ENCODE measurements at places on chromosomes 4 and X.

DNA sequence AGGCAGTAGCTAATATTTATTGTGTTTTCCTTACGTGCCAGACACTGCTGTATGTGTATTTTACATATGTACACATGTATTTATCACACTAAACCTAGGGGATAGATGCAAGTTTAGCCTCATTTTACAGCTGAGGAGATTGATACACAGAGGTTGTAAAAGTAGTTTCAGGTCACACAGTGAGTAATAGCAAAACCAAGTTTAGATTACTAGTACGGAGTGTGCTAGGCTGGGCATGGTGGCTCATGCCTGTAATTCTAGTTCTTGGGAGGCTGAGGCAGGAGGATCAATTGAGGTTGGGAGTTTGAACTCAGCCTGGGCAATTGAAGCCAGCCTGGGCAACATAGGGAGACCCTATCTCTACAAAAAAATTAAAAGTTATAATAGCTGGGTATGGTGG lies 701.1 kb upstream of the ATOH1 start:
- no peak for DNase-seq

DNA sequence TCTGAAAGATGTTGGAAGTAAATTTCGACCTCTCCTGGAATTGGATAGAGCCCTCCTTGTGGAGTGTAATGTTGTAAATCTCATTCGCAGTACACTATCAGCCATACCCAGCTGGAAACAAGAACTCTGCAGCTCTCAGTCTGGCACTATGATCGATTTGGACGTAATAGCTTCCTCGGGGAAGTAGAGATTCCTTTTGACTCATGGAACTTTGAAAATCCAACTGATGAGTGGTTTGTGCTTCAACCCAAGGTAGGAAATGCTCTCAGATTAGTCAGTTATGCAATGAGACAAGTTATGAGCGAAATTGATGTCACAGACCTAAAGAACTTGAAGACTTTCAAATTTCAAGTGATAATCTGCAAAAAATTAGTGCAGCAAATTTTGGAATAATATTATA lies 103.9 kb downstream of the SYTL5 start:
- DNase-seq: no peak

DNA sequence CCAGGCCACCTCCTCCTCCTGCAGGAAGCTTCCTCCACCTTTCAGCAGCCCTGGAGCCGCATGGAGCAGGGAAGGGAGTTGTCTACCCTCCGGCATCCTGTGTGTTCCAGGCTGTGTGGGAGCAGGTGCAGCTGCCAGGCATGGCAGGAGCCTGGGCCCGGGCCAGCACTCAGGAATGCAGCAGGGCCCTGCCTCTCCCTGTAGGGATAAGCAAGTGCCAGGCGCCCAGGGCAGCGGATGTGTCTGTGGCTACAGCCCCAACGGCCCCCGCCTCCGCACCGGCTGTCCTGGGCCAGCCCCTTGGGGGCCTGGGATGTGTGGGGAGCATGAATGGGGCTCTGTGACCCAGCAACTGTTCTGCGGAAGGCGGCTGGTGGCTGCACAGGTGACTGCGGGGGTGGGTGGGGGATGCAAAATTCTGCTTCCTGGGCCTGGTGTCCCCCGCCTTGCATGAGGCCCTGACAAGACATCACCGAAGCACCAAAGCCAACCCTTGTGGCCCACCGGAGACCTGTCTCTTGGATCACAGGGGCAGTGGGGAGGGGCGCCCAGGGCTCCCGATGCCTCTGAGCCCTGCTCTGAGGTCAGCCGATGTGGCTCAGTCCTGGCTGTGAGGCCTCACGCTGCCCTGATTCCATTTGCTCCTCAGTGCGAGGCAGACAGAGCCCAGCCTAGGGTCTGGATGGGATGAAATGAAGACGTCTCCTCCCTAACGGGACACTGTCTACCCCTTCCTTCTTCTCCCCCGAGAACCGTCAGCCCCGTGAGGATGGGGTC lies 1.4 kb upstream of the DOK7 start:
- DNase-seq: no peak

- DNase-seq: no peak
These were observed 11.1 kb downstream of the RASL11B start for GRCh38 chr4:52873191-52873590.

DNA sequence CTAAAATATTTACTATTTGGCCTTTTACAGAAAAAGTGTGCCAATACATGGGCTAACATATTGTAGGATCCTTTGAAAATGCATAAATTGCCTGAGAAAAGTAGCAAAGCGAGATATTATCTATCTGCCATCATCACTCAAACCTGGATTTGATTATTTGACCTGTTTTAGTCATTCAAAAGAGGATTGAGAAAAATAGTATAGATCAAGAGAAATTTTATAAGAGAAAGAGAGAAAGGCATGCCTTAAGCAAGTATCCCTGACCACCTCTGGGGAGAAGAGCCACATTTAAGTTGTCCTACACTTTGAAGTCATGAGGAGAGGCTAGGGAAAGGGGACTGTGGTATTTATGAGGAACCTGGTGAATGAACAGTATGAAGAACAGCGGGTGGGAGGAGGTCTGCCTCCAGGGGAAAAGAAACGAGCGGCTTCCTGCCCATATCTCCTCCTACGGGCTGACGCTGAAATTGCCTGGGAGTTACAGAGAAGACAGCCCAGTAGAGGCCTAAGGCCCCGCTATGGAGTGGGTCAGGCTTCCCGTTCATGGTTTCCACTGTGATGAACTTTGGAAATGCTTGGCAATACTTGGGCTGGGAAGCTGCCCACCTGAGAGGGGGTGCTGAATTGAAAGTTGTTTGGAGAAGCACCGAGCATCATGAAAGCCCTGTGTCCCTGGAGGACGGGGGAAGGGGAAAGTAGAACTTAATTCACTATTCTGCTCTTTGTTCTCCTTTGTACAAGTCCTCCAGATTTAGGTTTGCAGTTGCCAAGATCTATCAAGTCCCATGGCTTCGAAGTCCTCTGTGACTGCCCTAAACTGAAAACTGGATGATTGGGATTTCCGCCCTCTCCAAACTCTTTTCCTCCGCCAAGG lies 106.9 kb upstream of the ACSL4 start:
- DNase-seq: peak; percentile 21

DNA sequence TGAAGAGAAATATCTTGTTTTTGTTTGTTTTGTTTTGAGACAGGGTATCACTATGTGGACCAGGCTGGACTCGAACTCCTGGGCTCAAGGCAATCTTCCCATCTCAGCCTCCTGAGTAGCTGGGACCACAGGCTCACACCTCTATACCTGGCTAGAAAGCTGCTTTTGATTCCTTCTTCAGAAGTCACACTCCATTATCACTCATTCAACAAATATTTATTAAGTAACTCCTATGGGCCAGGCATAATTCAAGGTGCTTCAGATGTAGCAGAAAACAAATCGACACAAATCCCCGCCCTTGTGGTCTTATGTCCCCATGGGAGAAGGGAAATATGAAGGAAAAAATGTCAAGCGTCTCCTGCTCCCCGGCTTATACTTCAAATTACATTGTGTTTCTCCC lies 72.6 kb upstream of the DHX15 start:
- DNase-seq: no peak

Data from RCC 7860 (cell line).